ENCODE measurements at places on chromosomes 16 and 17.
A peak's percentile ranks its signal among the peaks of the same experiment; 100 is the strongest.

DNA sequence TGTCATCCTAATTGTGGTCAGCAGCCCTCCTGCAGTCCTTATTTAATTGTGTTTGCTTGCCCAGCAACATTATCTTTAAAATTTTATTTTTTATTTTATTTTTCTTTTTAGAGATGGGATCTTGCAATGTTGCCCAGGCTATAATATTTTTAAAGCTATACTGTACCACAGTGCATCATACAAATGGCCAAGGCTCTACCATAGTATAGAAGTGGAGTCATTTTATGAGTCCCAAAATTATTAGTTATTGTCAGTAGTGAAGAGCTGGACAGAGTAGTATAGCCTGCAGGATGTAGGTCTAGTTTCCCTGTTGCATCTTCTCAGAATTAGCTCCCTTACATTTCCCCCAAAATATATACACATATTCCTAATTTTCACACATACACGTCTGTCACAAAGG, 44.1 kb downstream of the GAN start:
- no peak for DNase-seq

DNA sequence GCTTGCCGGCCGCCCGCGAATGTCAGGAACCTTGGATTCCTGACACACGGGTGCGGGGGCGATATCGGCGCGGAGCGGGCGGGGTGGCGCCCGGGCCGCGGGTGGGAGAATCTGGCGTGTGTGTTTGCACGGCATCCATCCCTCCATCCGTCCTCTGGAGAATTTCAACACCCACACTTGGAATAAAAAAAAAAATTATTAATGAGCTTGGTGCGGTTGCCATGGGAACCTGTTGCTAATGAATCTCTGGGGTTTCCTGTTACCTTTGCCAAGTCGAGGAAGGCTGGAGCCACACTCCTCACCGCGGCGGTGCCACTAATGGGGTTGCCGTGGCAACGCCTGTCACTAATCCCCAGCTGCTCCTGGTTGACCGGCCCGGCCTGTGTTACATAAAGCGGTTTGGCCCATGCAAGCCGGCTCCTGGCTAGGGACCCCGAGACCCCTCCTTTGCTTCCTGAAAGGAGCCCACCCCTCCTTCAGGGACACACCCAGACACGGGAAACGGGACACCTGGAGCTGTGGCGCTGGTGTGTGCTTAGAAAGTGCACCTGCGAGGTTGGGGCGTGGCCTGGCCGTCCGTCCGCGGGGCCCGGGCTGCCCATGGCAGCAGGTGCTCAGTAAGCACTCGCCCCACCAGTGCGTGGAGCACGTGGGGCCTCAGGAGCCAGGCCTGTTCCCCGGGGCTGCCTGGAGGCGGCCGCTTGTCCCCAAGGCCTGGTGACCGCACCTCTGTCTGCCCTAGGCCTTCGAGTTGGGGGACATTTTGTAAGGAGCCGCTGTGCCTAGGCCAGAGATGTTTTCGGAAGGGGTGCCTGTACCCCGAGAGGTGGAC, 14.6 kb downstream of the CACNA1H start:
- no peak for DNase-seq

DNA sequence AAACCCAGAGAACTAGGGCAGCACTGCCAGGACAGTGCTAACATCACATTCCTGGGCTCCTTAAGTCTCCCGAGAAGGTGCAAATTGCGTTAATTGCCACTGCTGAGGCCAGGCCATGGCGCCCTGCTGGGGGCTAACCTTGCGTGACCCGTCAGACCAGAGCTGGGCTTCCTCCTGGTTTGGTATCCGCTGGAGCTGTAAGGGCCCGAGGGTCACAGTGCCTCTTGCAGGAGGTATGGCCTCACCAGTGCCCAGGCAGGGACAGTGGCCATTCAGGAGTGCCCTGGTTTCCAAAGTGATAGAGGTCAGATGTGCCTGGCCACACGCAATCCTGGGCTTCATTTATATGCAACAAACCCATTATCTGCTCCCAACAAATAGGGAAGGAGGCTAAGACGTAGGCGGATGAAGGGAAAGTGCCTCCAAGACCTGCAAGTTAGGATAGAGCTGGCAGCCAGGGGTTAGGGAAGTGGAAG, 17.7 kb upstream of the ADCY9 start:
- DNase-seq = no peak

DNA sequence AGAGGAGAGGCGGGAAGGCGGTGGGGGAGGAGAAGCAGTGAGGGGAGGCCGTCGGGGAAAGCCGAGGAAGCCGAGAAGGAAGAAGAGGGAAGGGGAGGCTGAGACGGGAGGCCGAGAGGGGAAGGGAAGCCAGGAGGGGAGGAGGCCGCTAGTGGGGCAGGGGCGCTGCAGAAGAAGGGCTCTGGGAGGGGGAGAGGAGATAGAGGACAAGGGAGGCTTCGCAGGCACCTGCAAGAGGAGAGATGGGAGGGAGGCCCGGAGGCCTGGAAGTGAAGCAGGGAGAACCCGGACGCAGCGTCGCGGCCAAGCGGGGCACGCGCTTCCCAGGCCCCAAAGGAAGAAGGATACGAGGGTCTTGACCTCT, 2.3 kb downstream of the C17orf58 start:
- no peak for DNase-seq

- DNase-seq = no peak
Observed at GRCh38 chr17:77887110-77887463, 71.4 kb upstream of the TNRC6C start.

DNA sequence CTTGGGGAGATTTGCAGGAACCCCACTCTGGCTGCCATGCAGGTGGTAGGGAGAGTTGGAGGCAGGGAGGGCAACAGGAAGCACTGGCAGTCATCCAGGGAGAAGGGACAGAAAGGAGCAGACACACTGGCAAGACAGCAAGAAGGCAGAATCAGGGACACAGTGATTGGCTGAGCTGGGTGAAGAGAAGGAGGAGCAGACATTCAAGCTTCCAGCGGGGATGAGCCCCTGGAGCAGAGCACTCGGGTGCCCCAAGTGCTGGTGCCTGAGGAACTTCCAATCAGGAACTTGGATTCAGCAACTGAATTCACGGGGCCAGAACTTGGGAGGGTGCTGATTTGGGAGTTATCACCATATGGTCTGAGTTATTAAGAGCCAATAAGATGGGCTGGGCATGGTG, 6.3 kb upstream of the ITGA3 start:
- DNase-seq = no peak

DNA sequence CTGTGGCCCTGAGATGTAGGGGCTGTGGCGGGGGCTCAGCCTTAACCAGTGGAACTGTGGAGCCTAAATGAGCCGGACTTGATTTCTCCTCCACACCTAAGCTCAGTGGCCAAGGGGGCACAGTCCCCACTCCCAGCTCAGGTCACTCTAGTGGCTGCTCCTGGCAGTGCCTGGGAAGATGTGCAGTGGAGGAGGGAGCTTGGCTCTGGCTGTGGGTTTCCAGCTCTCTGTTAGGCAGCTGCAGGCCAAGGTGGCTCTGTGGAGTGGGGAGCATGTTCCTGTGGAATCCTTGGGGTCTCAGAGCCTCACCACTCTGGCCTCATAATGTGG, 76.3 kb downstream of the AMFR start:
- DNase-seq = no peak

DNA sequence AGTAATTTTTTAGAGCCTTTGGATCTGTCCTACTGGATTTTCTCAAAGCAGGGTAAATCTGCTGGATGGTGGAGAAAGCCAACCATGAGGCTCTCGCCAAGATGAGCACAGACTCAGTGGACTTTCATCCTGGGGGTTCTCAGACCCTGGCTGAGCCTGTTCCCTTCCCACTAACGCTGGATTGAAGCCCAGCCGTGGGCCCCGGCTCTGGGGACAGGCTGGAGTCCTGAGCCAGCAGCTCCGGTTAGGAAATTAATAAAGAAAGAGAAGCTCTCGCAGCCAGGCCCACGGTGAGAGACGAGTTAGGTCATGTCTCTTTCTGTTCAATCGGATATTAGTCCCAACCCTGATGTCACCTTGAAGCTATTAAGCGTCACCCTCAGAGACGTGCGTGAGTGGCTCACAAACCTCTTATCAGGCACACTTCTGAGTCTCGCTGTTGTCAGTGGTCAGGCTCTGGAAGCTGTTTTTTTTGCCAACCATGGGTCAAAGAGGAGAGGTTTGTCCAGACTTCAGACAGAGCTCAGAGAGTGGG, 27.1 kb downstream of the MEOX1 start:
- no peak for DNase-seq

- DNase-seq = no peak
Observed at GRCh38 chr16:12262454-12263180, 286.1 kb downstream of the SNX29 start.

GRCh38 chr17:37701496-37701898, 43.4 kb downstream of the HNF1B start:
- no peak for DNase-seq

- DNase-seq = no peak
Observed at GRCh38 chr16:49964316-49964715, 60.7 kb upstream of the CNEP1R1 start.

GRCh38 chr16:62021161-62021581, 15.1 kb downstream of the CDH8 start:
- no peak for DNase-seq

DNA sequence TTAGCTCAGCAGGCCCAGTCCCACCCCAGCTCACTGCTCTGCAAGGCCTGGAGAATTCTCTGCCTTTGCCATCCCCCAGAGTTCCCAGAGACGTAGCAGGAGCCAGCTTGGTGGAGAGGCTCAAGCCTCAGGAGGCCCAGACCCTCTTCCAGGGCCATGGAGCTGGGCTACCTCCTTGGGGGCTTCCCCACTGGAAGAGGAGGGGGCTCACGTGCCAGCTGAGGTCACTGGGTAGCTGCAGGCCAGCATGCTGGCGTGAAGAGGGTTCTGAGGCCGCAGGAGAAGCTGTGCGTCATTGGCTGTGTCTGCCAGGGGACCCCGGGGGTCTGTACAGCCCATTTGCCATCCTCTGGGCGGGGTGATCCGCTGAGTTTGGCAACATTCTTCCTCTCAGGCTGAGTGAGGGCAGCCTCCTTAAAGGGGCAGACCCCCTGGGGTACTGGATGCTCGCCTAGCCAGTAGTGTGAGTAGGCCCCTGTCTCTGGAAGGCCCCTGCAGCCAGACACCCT, 131.6 kb downstream of the RAB11FIP4 start:
- DNase-seq = no peak

DNA sequence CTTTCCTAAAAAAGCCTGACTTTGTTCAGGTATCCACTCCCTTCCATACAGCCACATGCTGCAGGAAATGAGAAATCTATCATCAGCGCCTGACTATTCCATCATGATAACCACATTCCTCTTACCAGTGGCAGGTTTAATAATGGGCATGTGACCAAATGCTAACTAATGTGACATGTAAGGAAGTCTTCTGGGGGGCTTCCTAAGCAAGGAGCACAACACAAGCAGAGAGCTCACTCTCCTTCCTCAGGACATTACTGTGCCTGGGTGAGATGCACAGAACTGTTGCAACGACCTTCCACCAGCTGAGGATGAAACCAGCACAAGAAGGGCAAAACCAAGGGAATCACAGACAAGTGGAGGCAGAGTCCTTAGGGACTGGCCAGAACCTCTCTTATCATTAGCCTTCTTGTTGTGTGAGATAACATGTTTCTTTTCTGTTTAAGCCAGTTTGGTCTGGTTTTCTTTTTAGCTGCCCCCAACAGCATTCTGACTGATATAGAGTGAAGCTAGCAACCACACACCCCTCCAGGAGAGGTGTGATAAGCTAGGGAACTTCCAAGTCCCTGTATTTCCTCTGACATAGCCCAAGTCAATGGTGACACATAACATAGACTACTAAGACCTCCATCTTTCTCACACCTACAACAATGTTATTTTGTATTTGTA, 16.9 kb downstream of the MYO1D start:
- no peak for DNase-seq

- DNase-seq = no peak
Observed at GRCh38 chr17:63399316-63399715, 46.8 kb downstream of the CYB561 start.

DNA sequence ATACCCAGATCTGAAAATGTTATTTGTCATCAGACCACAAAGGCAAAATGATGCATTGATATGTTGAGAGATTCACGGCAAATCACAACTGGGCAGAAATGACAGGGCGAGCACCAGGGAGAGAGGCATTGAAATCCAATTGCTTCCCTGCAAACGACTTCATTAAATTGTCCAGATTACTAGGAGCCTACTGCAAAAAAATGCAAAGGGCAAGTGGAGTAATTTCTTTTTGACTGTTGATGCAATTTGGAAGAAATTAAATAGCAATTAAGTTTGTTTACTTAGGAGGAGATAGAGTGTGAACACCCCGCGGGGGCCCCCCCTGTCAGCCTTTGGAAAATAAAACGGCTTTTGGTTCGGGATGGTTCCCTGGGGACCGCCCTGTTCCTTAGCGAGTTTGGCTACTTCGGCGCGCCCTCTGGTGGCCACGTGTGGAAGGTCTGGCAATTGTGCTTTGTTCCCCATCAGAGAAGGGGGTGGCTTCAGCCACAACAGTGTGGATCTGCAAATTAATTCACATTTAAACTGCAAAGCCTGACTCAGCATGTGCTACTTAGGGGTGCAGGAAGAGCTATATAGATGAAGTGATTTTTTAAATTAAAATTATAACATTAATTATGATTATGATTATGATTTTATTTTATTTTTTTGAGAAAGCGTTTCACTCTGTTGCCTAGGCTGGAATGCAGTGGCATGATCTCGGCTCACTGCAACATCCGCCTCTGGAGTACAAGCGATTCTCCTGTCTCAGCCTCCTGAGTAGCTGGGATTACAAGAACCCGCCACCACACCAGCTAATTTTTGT, 14.5 kb upstream of the TMC7 start:
- peak; percentile 39 for DNase-seq

DNA sequence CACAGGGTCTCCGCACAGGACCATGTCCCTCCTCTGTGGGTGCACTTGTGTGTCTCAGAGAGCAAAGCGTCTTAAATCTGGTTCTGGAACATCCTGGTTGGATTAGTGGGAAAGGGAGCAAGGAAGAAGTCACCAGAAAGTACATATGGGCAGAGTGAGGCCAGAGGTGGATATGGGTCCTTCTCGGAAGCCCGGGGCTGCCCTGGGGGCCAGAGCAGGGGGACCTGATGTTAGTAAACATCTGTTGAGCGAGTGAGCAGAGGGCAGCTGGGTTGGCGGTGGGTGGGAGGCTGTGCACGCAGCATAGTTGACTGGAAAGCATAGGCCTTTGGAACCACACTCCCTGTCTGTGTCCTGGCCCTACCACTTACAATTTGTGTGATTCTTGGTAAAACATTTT, 22.7 kb downstream of the UNC13D start:
- DNase-seq = peak; percentile 6

GRCh38 chr16:678858-679813, 1.1 kb upstream of the STUB1 start:
- DNase-seq = peak; percentile 67

- DNase-seq = no peak
Observed at GRCh38 chr17:62653826-62654761, 26.6 kb downstream of the MRC2 start.
